ENCODE measurements at places on chromosomes 3 and 15.

DNA sequence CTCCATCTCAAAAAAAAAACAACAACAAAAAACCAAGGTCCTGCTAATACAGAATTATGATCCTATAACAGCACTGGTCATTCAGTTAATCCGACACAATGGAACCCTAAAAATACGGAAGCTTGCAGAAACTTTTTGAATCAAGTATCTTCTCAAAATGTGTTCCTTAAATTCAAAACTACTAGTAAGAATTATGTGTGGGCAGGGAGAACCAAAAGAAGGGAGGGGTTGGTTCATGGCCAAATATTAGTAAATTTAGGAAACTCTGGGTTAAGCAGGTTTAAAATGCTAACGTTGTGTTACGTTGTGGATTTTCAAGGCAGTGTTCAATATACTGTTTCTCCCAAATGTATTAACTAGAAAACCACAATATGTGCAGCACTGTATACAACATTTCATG is 115.5 kb downstream of the KLHL25 start:
- DNase-seq, result no peak

DNA sequence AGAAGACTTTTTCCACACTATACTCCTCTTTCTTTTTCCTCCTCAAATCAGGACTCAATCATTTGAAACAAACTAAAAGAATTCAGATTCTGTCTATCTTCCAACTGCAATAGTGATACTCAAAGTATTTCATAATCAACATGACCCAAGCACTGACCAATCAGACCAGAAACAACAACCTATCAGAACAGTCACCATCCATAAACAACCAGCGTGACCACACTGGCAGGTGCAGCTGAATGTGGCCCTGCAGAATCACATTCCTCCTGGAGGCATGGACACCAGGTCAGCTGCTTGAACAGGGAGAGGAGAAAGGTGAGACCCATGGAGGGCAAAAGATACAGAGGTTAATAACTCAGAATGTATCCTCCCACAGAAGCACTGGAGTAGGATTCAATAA is 13.3 kb downstream of the HRG start:
- no peak for DNase-seq

DNA sequence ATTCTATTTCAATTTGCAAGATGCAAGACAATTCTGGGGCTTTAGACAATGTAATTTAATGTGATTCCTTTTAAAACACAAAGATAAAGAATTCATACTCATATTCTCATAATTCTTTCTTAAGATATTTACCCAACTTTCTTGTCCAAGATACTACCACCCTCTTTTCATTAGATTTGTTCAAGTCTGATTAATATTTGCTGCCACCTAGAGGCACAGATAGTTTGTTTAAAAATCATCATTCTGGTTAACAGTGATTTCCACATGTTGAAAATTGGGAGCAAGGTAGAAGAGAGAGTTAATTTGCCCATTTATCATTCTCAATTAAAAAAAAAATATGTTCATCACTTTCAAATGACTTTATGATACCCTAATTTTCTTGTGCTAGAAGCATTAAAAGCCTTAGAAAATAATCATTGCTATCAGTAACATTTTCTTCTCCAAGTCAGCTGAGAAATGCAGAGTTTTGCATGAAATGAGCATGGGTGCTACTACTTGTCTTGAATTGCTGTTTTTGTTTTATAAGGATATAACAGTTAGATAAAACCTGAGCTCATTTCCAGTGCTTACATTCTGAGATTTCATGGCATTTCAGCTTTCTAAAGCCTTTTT is 11.6 kb downstream of the TAMM41 start:
- DNase-seq, result peak; percentile 51

DNA sequence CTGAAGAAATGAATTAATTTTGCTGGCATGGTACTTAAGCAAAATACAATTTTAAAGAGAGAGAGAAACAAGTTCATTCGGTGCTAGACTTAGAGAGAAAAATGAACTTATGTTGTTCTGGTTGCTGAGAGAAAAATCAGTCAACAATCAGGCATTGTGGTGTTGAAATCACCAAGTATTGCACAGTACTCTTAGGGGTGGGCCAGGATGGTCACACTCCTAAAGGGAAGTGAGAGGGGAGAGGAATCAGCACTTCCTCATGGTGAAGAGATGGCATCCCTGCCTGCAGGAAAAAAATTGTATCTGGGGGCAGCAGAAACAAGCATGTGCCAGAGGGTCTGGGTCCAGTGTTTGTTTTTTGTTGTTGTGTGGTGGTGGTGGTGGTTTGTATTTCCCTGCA is 7.0 kb upstream of the DMXL2 start:
- no peak for DNase-seq

- no peak for DNase-seq
These were observed 153.9 kb upstream of the ARHGEF26 start for GRCh38 chr3:153967260-153967659.

DNA sequence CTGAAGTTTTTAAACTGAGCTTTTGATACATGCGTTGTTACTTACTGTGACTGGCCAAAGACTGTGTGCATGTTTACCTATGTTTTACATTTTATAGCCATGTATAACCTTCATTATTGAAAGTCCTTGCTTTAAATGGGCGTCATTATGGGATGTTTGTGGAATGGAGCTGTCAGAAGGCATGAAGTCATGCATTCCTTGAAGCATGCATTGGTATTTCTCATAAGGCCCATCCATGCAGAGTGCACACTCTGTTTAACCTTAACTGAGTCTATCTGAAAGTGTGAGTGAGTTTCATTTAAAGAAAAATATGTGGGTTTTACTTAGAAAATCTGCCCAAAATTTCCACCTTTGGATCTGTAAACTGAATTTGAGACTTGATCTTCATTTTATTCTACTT is 51.1 kb downstream of the PSMD6 start:
- DNase-seq, result no peak

DNA sequence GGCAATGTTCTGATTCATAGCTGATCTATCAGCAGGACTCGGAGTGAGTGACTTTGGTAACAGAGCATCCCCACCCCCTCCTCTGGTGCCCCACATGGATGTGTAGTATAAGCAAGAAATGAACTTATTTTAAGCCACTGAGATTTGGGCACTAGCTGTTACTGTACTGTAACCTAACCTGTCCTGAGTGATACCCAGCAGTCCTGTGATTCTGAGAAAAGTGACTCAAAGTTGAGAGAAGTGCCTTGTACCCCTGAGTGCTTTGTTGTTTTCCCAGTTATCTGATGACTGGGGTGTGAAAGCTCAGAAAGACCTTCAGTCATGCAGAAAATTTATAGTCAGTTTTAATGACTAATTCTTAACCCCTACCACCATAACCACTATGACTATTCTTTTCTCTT is 439.9 kb upstream of the RBMS3 start:
- no peak for DNase-seq

DNA sequence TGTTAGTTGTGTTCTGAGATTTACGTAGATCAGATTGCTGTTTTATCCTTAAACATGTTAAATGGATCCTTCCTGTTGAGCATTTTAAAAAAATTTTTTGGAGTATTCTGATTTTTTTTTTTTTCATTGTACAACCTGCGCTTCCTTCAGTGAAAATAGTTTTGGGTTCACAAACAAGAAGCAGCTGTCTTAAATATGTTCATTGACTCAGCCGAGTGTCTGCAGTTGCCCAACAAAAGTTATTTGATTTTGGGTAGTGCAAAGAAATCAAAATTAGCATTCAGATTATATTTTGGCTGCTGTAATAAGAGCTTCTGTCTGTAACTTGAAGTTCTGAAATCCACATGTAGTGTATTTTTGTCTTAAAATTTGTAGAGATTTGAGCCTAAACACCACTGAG is 148.2 kb downstream of the BBX start:
- no peak for DNase-seq

DNA sequence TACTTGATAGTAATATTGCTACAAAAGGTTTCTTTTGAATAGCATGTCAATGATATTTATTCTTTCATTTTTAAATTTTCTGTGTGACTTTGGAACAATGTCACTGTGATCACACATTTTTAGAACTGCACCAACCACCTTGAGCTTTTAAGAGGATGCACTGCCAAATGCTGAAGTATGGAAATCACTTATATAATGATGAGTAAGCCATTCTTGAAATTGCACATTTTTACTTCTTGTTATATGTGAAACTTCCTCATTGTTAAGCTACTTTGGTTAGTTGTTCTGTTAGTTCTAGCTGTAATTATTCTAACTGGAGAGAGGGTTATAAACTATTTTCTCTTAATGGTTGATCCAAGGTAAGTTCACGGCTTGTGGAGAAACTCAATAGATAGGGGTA is 547.5 kb downstream of the ZIC1 start:
- DNase-seq, result no peak

DNA sequence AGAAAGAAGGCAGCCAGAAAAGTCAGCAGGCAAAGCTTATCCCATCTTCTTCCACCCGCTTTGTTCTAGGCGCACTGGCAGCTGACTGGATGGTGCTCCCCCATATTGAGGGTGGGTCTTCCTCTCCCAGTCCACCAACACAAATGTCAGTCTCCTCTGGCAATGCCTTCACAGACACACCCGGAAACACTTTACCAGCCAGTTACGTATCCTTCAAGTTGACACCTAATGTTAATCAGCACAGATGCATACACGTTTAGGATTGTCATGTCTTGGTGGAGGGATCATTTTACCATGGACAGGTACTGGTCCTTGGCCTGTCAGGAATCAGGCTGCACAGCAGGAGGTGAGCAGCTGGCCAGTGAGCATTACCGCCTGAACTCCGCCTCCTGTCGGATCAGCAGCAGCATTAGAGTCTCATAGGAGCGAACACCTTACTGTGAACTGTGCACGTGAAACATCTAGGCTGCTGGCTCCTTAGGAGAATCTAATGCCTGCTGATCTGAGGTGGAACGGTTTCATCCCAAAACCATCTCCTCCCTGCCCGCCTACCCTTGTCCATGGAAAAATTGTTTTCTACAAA is 59.1 kb upstream of the PYDC2 start:
- DNase-seq, result no peak

- no peak for DNase-seq
These were observed 1.0 kb downstream of the TSC22D2 start for GRCh38 chr3:150409125-150409511.

DNA sequence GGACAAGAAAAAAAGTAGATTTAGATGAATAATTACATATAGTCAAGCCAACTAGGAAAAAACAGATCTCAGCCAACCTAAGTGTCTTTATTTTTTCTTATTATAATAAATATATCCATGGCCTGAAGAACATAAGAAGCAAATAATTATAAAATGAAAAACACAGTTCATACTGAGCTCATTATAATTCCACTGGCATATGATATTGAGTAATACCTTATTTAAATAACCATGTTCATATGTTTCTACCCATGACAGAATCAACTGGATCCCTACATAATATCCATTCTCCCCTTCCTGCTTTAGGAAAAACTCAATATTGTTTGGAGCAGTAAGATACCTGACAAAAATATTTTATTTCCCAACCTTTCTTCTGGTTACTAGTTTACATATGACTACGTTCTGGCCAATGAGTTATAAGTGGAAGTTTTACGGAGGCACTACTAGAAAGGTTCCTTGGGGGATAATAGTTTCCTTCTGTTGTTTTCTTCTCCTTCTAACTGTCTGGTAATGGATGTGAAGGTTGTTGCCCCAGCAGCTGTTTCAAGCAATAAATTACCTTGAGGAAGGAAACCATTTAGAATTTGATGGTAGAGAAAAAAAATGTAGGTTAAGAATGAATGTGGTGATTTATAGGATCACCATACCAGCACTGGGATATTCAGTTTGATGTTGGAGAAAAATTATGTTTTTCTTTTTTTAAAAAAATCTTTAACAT is 184.1 kb upstream of the MBNL1 start:
- DNase-seq, result no peak

DNA sequence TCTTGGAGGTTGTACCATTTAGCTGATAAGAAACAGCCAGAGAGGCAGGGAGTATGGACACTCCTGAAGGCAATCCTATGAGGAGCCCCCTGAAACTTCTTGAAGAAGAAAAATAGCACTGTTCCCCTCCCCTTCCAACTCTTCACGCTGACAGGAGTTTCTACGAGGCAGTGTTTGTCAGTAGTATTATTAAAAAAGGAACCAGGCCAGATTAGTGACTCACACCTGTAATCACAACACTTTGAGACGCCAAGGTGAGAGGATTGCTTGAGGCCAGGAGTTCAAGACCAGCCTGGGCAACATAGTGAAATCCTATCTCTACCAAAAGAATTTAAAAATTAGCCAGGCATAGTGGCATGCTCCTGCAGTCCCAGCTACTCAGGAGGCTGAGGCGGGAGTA is 38.7 kb downstream of the WWTR1 start:
- no peak for DNase-seq

GRCh38 chr15:97849183-97849582 is 111.3 kb upstream of the ARRDC4 start:
- no peak for DNase-seq

- DNase-seq, result no peak
These were observed 41.3 kb downstream of the APBA2 start for GRCh38 chr15:28927043-28927442.

DNA sequence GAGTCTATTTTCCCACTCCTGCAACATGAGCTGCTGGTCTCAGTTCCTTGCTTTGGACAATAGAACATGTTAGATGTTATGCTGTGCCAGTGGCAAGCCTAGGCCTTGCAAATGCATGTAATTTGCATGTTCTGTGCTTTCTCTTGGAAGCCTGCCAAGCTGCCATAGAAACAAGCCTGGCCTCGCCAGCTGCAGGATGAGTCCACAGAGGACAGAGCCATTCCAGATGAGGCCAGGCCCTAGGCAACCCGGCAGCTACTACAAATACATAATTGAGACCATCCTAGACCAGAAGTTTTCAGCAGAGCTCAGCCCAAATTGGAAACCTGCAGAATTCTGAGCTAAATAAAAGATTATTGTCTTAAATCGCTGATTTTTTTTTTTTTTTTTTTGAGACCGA is 39.6 kb downstream of the TRIM69 start:
- no peak for DNase-seq

DNA sequence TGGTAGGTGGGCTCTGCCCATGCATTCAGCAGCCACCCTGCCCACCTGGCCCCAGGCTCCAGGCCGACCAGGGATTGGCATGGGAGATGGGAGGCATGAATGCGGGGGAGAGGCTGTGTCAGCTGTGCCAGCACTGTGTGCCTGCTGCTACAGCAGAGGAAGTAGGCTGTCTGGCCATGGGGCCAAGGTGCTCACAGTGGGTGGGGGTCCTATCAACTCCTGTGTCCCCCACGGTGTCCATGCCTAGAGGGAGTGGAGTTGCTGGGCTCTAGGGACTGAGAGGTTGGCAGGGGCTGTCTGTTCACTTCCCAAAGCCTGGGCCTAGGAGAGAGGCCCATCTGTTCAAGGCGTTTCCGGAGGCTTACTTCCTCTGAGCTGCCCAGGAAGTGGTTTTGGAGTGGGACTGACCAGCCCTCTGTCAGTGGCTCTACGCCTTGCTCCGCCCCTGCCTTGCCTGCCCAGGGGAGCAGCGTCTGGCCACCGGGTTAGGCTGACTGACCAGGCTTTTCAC is 5.8 kb downstream of the PRKCD start:
- no peak for DNase-seq

- no peak for DNase-seq
These were observed 61.7 kb upstream of the KCNMB2 start for GRCh38 chr3:178474526-178474925.

DNA sequence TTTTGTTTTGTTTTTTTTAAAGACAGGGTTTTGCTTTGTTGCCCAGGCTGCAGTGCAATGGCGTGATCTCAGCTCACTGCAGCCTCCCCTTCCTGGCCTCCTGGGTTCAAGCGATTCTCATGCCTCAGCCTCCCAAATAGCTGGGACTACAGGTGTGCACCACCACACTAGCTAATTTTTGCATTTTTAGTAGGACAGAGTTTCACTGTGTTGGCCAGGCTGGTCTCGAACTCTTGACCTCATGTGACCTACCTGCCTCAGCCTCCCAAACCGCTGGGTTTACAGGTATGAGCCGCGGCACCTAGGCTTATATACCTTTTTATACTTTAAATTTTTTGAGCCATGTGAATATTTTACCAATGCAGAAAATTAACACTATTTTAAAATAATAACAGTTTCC is 56.9 kb upstream of the HERC1 start:
- no peak for DNase-seq

- DNase-seq, result no peak
These were observed 57.1 kb downstream of the CCDC33 start for GRCh38 chr15:74293021-74293810.

Data from HTR-8/SVneo (cell line).